M059J (cell line): ENCODE measurements at places on chromosomes 1 and 21. TPM values are rescaled to one million over a fixed set of nuclear protein-coding genes. Genes with fewer than 3 reads are reported as not detected.

The SPRR2B gene
- total RNA-seq, result not detected in 2 replicates

The GBP1 gene
- 135 and 181 TPM in 2 replicates for total RNA-seq

The RNPEP gene
- total RNA-seq, result 76.3 and 119 TPM in 2 replicates

The HRNR gene
- total RNA-seq, result not detected in 2 replicates

The BTBD8 gene
- 4.6 and 6.9 TPM in 2 replicates for total RNA-seq

The ATF3 gene
- 5.1 and 6.0 TPM in 2 replicates for total RNA-seq

The RRP1 gene
- total RNA-seq, result 29.8 and 34.6 TPM in 2 replicates

The DPT gene
- total RNA-seq, result not detected in 2 replicates

The GPR37L1 gene
- not detected in 2 replicates for total RNA-seq

The GUCA2A gene
- total RNA-seq, result not detected in 2 replicates

The RNU1-3 gene
- not detected in 2 replicates for total RNA-seq

- no peak for DNase-seq
These were observed 67.3 kb downstream of the GPR161 start for GRCh38 chr1:168069384-168069783.

- DNase-seq, result no peak
These were observed 42.6 kb upstream of the HMGB4 start for GRCh38 chr1:33821291-33821690.

GRCh38 chr1:20726932-20727745 is 5.4 kb downstream of the SH2D5 start:
- no peak for DNase-seq

- DNase-seq, result no peak
These were observed 17.2 kb upstream of the NFASC start for GRCh38 chr1:204853436-204853835.

- no peak for DNase-seq
These were observed 1067.9 kb downstream of the BRINP3 start for GRCh38 chr1:189409774-189410173.

GRCh38 chr1:33301273-33301984 is 19.5 kb downstream of the A3GALT2 start:
- DNase-seq, result peak; percentile 68

DNA sequence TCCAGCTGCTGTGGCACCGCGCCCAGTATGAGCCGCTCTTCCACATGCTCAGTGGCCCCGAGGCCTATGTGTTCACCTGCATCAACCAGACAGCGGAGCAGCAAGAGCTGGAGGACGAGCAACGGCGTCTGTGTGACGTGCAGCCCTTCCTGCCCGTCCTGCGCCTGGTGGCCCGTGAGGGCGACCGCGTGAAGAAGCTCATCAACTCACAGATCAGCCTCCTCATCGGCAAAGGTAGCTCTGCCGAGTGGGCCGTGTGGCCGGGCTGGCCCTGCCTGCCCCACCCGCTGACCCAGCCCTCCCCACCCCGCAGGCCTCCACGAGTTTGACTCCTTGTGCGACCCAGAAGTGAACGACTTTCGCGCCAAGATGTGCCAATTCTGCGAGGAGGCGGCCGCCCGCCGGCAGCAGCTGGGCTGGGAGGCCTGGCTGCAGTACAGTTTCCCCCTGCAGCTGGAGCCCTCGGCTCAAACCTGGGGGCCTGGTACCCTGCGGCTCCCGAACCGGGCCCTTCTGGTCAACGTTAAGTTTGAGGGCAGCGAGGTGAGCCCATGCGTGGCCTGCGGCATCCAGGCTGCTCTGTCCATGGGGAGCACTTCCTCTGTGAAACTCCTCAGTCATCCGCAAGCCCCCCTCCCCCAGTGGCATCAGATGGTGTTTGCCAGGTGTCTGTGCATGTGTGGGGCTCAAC is 64.2 kb downstream of the PIK3CD start:
- DNase-seq, result no peak

DNA sequence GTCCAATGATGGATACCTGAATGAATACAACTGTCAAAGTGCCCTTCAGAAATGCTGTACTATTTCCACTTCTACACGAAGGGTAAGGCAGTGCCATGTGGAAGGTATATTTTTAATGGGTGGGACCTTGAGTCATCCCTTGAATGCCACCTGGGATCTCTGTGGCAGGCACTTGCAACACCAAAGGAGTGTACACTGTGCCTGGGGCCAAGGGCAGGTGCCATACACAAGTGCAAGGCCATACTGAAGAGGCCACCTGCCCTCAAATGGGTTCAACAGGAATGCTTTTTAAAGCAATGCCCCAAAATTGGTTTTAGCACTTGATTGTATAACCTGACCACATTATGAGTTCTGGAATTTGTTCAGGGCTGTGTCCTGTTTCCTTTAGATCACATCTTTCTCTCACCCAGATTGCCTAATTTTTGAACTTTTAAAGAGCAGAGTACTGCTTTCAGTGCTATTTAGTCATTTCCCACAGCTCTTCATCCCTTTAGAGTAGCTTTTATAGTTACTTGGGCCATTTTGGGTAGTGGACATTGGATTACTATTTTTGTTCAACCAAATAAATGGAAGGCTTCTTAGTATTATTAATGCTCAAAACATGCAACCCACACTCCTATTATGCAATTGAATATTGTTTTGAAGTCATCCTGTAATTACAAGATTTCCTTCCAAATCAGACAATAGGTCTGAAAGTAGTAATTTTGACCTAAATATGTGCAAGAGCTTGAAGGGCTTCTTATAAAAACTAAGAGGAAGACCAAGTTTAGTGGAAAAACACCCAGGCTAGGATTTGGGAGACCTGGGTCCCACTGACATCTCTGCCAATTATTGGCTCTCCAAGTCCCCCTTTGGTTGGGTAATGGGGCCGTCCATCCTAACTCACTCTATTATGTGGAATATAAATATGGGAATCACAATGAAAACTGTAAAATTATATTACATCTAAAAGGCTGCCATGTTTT is 57.2 kb downstream of the LEPR start:
- no peak for DNase-seq

DNA sequence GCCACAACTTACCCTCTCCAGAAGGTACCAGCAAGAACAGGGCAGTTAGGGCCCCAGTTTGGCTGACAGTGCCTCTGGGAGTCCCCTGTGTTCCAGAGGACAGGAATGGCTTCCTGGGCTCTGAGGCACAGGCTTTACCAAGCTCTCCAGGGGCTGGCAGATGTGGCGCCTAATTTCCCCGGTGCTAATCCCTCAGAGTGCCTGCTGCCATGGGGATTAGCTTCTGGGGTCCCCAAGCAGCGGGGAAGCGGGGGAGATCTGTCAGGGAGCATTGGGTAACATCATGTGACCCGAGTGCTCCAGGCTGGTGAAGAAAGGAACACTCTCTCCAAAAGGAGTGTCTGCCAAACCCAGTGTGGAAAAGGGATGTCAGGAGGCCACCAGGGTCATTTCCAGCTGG is at the start of gene LACTBL1:
Gene LACTBL1 (minus strand): TSS at position 107 of the 400 bp plus-strand sequence. CDS start 550 bp downstream, outside the sequence.
- no peak for DNase-seq

GRCh38 chr1:1758692-1759455 is 19.4 kb downstream of the NADK start:
- DNase-seq, result no peak

- no peak for DNase-seq
These were observed 43.0 kb downstream of the LHX4 start for GRCh38 chr1:180273066-180273465.

DNA sequence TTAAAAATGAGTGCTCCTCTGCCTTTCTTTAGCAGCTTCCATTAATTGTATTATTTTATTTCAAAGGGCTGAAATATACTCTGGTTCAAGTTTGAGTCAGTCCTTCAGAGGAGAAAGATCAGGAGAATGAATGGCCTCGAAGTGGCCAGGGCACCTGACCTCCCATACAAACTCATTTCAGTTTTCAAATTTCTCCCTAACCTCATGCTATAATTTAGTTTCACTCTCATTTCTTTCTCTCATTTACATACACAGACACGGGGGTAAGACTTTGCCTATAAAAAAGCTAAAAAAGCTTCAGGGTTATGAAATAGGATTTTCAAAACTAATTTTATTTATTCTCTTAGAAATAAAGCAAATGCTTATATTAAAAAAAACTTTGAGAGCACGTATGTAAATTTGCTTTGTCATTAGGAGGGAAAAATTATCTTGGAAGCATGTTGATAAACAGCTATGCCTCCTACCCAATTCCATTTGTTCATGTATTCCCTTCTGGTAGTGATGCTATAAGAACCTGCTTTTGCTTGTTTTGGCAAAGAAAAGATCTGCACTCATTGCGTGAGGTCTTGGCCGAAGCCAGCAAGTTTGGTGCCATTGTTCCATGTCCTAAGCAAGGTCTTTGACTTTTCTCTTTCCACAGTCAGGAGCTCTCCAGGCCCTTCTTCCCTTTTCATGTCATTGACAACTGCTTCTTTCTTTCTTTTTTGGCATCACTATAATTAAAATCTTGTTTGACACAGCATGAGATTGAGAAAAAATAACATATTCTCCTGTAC is 80.4 kb upstream of the LRRC53 start:
- no peak for DNase-seq

DNA sequence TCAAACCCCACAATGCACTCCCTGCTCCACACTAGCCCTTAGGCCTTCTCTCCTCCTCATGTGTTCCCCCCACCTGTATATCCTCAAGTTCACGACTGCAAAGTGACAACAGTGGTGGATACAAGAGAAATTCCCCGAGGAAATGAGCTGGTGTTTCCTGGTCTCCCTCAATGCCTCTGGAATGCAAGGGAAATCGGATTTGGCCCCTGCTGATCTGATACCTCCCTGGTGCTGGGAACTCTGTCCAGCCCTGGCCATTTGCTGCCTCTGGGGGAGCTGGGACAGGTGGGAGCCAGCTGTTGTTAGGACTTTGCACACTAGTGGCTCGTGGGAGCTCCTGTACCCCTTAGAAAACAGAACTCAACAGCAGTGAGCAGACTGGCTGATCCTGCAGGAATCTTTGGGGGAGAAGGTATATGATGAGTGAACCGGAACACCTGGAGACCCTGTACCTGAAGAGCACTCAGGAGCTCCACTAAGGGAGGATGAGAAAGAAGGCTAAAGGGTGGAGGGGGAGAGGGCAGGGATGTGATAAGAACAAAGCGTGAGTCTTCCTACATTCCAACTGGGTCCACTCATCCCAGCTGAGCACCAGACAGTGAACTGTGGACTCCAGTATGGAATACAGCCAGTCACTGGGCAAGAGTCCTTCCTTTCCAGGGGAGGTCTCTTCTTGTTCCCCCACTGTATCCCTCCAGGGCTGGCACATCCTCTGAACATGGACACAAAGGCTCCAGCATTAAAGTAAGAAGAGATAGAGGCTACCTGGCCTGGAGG is 69.3 kb downstream of the PLXNA2 start:
- peak; percentile 68 for DNase-seq

DNA sequence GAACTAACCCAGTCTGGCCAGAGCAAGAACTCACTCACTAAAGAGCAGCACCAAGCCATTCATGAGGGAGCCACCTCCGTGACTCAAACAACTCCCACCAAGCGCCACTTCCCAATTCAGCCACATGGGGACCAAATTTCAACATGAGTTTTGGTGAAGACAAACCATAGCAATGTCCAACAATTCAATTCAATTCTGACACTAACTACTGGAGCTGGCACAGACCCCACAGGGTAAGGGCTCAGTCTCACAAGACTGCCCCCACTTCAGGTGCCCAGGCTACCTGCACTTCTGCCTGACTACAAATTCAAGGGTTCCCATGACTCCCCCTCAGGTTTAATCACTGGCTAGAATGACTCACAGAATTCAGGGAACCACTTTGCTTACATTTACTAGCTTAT is 48.8 kb upstream of the RAP1A start:
- peak; percentile 64 for DNase-seq

GRCh38 chr1:2528016-2528415 is 1.6 kb upstream of the PANK4 start:
- no peak for DNase-seq

GRCh38 chr21:31087639-31088473 is 49.6 kb upstream of the KRTAP19-8 start:
- DNase-seq, result peak; percentile 10

DNA sequence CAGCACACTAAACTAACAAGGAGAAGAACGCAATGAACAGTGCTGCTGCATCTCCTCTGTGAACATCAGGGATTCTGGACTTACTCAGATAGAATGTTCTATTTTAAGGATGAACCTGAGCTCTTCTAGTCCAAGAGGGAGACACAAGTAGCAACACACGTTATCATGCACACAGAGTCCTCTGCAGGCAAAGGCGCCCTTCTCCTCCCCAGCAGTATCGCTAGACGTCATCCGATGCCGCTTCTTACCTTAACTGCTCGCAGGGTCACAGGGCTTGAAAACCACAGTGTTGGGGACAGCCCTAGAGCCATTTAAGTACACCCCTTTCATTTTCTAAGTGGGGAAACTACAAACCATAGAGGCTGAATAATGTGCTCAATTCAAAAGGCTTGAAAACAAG is 74.5 kb downstream of the HIVEP3 start:
- DNase-seq, result no peak

GRCh38 chr21:38811257-38811656 is 5.5 kb downstream of the ETS2 start:
- peak; percentile 96 for DNase-seq

DNA sequence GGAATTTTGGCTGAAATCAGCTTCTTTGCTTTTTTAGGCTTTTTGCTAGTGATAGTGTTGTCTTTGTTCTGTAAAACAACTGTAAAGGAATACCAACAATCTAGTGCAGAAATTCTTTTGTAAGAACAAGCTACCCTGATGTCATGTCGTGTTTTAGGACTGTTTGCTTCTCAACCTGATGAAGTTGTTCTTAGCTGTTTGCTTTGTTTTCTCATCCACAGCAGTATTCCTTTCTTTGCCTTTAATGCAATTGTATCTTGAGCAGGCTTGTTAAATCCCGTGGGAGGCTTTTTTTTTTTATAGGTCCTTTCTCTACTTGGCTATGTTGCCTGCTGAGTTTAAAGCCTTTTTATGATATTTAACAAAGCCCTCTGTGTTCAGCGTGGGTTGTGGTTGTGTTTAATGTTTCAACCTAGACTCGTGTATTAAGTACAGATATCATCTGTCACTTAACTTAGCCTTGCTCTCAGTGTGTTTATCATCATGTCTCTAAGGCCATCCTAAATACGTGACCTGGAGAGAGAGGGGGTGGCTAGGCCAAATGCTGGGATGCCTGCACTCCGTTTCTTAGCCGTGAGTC is 31.6 kb downstream of the ADARB1 start:
- no peak for DNase-seq

- DNase-seq, result no peak
These were observed 78.9 kb downstream of the MAP3K21 start for GRCh38 chr1:233406339-233406960.

GRCh38 chr1:173669491-173669941 is at the start of gene ANKRD45:
ANKRD45 (minus strand) TSS chr1:173669851; CDS start chr1:173659418, 10,433 bp downstream.
- peak; percentile 71 for DNase-seq

DNA sequence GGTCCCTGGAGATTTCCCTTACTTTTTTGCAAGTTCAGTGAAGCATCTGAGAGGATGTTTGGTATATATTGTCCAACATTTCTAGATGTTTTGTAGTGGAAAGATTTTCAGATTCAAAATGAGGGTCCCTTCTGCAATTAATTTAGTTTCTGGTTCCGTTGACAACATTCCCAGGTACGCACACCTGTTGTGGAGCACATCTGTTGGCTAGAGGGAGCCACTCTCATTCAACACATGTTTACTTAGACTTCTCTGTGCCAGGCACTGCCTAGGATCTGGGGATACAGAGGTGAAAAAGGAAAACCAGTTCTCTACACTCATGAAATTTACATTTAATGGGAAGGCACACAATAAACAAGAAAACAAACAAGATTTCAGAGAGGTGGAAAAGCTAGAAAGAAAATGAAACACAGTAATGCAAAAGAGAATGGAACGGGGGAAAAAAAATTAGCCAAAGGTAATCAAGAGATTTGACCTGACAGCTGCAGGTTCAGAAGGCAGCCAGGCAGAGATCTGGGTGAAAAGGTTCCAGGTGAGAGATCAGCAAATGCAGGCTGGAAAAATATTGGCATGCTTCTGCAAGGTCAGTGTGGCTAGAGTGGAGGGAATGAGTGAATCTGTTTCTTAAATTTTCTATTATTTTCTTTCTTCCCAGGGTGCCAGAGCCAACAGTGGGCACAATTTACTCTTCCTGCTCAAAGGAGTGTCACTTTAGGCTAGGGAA is 48.4 kb upstream of the KAZN start:
- no peak for DNase-seq

GRCh38 chr1:10401281-10401680 is 2.4 kb downstream of the PGD start:
- DNase-seq, result peak; percentile 51
